ENCODE measurements at places on chromosomes 3 and 15.

DNA sequence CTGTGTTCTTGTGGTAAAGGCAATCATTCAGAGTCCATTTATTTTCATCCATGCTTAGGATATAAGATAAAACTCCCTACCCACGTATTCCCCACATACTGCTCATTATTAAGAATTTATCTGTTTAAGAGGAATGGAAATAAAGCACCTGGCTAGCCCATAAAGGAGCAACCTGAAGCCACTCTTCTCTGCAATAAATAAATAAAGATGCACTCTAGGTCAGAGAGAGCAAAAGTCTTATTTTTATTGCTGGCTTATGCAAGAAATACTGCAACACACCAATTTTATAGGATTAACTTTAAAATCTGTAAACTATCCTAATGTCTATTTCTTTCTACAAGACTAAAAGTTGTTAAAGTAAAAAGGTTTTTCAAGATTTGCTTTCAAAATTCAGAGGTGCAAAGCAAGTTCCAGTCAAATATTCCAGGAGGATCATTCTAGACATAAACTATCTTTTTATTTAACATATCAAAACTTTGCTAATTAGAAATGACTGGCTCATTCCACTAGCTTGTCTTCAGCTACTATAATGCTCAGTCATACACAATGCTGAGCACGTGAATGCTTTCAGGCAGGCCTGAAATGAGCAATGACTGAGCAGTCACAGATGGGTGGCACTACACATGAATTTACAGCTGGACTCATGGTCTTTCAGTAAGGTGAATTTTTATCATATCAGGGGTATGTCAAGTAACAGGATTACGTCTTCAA lies 7.1 kb downstream of the TJP1 start:
- no peak for DNase-seq

DNA sequence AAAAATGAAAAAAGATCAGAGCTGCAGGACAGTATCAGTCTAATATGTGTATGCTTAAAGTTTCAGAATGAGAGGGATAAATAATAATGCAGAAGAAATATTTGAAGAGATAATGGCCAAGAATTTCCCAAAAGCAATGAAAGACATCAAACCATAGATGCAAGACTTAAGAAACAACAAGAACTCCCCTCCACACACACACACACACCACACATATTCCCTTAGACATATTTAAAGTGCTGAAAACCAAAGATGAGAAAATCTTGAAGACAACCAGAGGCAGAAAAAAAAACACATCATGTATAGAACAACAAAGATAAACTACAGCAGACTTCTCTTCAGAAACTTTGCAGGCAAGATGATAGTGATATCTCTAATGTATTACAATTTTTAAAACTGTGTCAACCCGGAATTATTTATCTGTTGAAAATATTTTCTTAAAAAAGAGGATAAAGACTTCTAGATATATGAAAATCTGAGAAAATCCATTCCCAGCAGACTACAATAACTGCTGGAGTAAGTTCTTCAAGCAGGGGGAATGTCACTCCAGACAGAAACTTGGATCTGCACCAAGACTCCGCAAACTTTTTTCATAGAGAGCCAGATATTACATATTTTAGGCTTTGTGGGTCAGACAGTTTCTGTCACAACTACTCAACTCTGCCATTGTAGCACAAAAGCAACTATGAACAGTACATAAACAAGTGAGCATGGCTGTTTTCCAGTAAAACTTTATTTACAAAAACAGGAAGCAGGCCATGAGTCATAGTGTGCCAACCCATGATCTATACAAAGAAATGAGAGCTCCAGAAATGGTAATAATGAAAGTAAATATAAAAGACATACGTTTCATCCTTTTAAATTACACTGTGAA lies 223.4 kb upstream of the CGNL1 start:
- no peak for DNase-seq

- DNase-seq, result no peak
Measured at GRCh38 chr3:13681931-13682330, 133.0 kb downstream of the FBLN2 start.

DNA sequence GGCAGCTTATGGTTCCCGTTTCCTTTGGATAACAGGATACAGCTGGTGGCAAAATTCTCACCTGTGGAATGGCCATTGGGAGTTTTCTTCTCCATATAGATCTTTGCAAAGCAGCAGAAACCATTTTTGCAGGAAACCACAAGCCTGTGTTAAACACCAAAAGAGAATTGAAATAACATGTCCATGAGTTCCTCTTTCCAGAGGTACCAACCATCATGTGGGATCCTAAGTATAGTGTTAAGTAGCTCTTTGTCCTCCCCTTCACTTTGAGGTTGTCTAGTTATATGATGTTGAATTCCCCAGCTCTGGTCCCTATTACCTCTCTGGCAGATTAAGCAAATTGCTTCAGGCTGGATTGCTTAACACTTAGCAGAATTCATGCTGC lies 94.9 kb downstream of the AKAP13 start:
- DNase-seq, result no peak

- no peak for DNase-seq
Measured at GRCh38 chr3:71972031-71972430, 187.1 kb upstream of the PROK2 start.

GRCh38 chr3:34000301-34000700 lies 201.9 kb downstream of the PDCD6IP start:
- DNase-seq, result no peak

GRCh38 chr3:116242825-116243224 lies 202.5 kb downstream of the LSAMP start:
- DNase-seq, result no peak

DNA sequence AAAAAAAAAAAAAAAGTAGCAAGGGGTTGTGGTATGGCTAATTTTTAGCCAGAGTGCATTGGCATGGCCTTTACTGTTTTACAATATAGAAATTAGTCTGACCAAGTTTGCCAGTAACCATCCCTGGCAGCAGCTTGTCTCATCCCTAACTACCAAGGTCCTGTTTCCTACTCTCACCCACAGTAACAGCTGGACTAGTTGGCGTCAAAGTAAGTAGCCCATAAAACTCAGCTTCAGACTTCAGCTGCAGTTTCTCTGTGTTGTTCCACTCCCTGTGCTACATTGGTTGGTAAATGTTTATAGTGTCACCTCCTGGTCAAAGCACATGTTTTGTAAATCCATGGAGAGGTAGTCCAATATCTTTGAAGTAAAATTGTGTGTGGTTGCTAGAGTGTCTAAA lies 691.3 kb downstream of the ZPLD1 start:
- DNase-seq, result no peak

- no peak for DNase-seq
Measured at GRCh38 chr15:27512281-27513001, 541.5 kb downstream of the GABRG3 start.

- no peak for DNase-seq
Measured at GRCh38 chr3:146968204-146968651, 363.1 kb upstream of the PLSCR5 start.

GRCh38 chr3:184786280-184786941 lies 25.6 kb upstream of the VPS8 start:
- no peak for DNase-seq

DNA sequence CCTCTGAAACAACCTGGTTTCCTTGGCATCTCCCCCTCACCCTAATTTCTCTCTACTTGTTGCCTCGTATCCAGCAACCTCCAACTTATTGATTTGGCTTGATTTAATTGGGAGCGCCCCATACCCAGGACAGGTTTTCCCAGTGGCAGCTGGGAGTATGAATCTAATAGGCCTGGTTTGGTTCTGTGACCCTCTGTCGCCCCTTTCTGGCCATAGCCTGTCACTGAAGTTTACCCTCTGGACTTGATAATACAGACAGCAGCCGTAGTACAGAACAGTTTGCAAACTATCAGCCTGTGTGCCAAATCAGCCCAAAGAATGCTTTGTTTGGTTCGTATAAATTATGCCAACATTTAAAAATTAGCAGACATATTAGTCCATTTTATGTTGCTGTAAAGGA lies 525.1 kb upstream of the GOLIM4 start:
- DNase-seq, result no peak

- DNase-seq, result no peak
Measured at GRCh38 chr15:63414474-63415120, 33.0 kb upstream of the CA12 start.

DNA sequence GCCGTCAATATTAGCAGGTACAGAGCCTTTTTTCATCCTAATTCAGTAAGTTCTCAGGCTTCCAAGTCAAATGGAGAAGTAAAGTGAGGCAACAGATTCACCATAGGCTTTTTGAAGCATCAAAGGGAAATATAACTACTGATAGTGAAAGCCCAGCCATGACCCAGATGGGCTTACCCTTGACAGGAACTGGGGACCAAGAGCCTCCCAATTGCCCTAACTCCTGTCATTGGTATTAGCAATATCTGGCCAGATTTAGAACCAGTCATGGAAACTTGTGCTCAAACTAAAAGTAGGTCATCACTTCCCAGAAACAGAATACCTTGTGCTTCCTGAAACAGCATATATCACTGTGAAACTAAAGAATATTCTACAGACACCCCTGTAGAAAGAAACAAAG lies 33.0 kb downstream of the NME9 start:
- DNase-seq, result peak; percentile 22

DNA sequence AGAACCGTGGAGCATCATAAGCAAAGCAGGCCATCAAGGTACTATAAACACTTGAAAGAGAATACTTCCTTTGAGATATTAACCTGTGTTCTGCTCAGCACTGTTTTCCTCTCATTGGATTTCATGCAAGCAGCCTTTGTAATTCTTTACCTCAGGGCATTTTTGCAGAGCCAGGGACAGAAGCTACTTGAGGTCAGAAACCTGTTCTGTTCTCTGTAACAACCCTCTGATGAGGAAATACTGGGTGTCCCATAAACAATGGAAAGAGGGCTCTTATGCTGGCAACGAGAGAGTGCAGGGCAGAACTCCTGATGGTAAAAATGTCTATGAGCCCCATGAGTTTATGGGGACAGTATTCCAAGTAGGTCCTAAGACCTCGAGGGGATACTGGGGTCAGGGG lies 66.0 kb downstream of the DCLK3 start:
- no peak for DNase-seq

DNA sequence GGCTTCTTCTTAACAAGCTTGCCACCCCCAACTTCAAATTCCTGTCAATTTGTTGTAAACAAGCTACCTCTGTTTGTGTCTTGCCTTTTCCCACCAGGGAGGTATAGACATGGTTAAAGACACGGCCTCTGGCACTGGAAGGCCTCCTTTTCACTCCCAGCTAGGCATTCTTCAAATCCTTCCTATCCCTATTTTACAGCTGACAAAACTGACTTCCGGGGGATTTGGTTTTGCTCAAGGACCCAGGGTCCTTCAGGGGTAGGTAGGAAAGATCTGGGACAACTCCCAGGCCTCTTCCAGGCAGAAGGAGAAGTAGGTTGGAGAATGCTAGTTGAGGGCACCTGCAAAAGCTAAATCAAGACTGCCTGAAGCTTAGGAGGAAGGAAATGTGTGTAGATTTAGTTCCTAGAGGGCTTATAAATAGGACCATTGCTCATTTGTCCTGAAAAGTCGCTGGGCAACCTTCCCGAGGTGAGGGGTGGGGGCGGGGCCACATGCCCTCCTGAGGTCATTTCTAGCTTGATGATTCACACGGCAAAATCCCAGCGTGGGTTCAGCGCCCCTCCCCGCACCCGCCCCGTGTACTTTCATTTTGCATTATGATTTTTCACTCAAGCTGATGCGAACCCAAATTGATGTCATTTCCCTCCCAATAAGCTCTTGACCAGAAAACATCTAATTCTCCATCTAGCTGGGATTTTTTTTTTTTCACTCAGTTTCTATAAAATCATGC lies 365.5 kb downstream of the SHQ1 start:
- DNase-seq, result peak; percentile 79

DNA sequence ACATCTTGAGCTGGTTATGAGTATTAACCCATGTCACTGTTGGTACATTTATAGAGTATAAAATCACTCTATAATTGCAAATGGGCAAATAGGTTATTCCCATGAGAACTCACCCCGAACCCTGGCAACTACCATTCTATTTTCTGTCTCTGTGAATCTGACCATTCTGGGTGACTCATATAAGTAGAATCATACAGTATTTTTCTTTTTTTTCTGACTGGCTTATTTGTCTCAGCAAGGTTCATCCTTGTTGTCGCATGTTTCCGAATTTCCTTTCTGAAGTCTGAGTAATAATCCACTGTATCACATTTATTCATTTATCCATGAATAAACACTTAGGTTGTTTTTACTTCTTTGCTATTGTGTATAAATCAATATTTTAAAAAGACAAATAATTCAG lies 59.9 kb upstream of the CHRM5 start:
- no peak for DNase-seq

DNA sequence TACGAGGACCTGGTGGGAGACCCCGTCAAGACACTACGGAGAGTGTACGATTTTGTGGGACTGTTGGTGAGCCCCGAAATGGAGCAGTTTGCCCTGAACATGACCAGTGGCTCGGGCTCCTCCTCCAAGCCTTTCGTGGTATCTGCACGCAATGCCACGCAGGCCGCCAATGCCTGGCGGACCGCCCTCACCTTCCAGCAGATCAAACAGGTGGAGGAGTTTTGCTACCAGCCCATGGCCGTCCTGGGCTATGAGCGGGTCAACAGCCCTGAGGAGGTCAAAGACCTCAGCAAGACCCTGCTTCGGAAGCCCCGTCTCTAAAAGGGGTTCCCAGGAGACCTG lies 2.5 kb downstream of the CHST2 start:
- DNase-seq, result no peak

DNA sequence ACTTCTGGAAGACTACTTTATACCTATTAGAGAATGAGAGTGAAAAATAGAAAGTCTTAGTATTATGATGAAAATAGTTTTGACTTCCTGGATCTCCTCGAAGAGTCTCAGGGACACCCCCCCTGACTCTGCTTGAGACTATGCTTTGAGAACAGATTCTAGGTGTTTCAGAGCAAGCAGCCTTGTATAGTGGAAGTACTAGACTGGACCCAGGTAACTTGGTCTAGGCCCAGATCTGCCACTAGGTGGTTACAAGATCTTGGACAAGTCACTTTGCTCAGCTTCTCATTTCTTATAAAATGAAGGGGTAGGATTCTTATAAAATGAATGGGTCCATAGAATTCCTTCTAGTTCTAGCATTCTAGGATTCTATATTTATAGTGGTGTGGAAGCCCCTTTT lies 9.1 kb downstream of the ABHD5 start:
- DNase-seq, result no peak

GRCh38 chr3:141648055-141648910 lies 89.8 kb upstream of the RNF7 start:
- DNase-seq, result no peak

- no peak for DNase-seq
Measured at GRCh38 chr3:95939235-95939809, 875.1 kb upstream of the EPHA6 start.

DNA sequence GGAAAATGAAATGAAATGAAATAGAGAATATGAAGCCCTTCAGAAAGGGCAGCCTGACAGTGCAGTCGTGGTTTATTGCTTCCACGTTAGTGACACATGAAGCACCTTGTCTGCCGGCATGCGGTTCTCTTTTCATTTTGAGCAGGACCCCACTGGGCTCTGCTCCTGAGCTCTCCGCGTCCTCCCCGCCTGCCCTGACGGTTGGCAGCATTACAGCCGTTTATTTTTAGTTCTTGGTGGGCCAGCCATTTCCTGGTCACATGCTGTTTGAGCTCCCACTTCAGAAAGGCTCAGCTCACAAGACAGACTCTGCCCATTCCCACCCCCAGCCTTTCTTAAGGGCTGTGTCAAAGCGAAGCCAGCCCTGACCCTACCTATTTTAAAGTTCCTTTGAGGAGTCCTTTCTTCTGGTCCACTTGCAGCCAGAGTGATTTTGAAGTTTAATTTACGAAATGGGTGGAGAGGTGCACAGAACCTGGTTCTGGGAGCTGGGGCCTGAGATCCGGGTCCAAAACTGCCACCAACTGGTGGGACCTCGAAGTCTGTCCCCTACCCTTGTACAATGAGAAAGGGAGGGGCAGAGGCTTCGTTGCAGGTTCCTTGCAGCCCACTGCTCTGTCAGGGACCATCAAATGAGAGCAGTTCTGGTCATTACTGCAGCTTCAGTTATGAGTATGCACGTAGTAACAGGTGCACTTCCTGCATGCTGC lies 60.1 kb downstream of the MGLL start:
- DNase-seq, result no peak

Measured in stimulated activated CD4-positive, alpha-beta T cell treated with anti-CD3 and anti-CD28 coated beads, Interleukin-15, amount 100 ng/mL, for 48 hours (primary cell).